NCI-H187 (cell line): ENCODE measurements at places on chromosomes 1 and 21.

- DNase-seq: no peak
Measured at GRCh38 chr1:46686255-46686654, 14.6 kb downstream of the TEX38 start.

DNA sequence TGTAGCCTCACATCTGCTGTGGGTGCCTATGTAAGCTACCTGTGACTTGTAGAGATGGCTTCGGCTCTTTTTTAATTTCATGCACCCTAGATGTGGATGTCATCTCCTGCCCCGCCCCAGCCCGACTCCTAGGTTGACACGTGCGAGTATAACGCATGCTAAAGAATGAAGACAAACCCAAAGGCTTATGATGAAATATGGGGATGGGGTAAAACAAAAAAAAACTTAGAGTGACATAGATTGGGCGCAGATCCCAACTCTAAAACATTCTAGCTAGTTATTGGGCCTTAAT lies 613 bp upstream of the ERO1B start:
- no peak for DNase-seq

DNA sequence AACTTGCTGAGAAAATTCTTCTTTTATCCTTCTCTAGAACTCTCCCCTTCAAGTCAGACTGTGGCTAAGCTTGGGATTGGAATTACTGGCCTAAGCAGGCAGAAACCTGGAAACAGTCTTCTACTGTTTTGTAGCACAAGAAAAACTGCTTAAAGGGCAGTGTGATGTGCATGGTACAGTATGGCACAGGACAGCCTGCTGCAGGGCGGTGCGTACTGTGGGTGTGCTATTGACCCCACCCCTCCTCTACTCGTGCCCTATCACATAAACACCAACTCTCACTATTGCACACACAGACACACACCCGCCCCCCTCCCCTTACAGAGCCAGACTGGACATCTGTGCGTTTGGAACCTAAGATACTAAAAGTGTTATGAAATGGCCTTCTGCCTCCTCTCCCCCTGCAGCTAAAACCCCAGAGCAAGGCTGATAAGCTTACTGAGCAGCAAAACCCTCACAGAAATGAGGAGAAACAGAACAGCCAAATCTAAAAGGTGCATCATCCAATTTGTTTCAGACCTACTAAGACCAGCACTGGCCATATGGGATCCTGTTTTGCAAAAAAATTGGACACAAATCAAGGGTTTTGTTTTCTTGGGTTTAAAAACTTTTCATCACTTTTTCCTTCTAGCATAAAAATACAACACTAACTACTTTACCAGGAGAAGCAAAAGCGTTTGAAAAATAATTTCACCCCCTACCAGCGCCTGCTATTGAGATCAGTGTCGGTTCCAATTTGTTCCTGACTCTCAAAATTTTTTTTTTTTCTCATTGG lies 355.8 kb upstream of the LYPLAL1 start:
- no peak for DNase-seq

- no peak for DNase-seq
Measured at GRCh38 chr1:81197591-81197990, 603.1 kb upstream of the ADGRL2 start.

- DNase-seq: peak; percentile 54
Measured at GRCh38 chr1:155051777-155052398, 772 bp downstream of the ADAM15 start.

- DNase-seq: no peak
Measured at GRCh38 chr1:41097105-41097504, 75.6 kb upstream of the SLFNL1 start.

- no peak for DNase-seq
Measured at GRCh38 chr1:223776075-223776814, 63.9 kb downstream of the CAPN2 start.

GRCh38 chr1:11764115-11764514 lies 2.1 kb downstream of the C1orf167 start:
- no peak for DNase-seq

GRCh38 chr1:45007311-45007710 lies 3.8 kb downstream of the HECTD3 start:
- no peak for DNase-seq

DNA sequence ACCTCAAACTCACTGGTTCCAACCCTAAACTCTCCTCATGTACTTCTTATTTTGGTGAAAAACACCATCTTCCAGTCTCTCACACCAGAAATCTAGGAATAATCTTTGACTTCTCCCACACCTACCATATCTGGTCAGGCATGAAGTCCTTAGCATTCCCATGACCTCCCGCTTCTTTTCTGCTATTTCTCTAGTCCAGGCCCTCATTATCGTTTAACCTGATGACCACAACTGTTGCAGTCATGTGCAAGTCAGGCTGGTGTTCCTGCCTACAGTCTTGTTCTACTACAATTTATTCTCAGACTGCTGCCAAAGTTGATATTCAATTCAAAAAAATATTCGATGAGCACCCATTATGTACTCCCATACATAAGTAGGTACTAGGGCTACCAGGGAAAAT lies 71.3 kb downstream of the PIK3R3 start:
- no peak for DNase-seq

DNA sequence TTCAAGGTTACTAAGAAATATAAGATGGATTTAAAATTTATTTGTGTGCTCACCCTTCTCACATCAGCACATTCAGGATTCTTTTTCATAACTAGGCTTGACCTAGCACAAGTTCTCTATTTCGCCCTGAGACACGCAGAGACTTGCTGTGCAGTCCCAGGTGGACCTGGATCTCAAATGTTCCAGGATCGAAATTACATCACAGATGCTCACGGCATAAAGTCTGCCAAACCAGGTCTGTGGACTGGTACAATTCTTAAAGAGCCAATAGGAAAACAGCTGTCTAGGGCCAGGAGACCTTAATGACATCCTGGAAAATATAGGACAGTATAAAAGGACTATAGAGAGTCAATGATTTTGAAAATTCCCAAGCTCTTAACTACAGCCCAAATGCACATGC lies 2.2 kb downstream of the PGBD5 start:
- DNase-seq: no peak

DNA sequence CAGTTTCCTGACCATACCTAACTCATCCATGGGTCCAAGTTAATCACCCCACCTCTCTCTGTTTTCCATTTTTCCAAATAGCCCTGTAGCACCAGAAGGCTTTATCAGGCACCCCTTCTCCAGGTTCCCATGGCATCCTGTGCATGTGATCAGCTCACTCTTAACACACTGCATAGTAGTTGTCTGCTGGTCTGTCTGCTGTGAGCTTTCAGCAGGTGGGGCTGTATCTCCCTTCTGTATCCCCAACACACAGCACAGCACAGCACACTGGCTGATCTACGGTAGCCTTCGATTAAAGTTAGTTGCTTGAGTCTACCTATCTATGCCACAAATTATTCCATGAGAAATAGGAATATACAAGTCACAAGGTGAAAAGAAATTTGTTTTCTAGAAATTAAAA lies 54.3 kb upstream of the C1orf198 start:
- DNase-seq: no peak

GRCh38 chr1:79532555-79532954 lies 526.0 kb upstream of the ADGRL4 start:
- DNase-seq: no peak

DNA sequence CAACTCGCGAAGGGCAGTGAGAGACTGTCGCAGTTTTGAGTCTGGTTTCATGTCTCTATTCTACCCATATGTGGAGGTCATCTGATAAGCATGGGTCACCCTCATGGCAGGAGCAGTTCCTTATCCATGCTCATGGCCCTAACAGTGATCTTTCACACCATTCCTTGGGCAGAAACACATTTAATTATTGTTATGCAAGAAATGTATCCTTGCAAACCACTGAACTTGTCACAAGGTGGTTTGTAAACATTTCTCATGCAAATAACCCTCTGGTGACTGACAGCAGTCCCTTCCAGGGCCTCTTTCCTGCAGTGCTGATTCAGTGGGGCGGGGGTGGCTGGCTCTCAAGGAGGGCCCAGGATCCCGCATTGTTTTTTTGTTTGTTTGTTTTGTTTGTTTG lies 421.4 kb upstream of the RUNX1 start:
- no peak for DNase-seq

GRCh38 chr1:20732071-20732587 lies 374 bp downstream of the SH2D5 start:
- no peak for DNase-seq

DNA sequence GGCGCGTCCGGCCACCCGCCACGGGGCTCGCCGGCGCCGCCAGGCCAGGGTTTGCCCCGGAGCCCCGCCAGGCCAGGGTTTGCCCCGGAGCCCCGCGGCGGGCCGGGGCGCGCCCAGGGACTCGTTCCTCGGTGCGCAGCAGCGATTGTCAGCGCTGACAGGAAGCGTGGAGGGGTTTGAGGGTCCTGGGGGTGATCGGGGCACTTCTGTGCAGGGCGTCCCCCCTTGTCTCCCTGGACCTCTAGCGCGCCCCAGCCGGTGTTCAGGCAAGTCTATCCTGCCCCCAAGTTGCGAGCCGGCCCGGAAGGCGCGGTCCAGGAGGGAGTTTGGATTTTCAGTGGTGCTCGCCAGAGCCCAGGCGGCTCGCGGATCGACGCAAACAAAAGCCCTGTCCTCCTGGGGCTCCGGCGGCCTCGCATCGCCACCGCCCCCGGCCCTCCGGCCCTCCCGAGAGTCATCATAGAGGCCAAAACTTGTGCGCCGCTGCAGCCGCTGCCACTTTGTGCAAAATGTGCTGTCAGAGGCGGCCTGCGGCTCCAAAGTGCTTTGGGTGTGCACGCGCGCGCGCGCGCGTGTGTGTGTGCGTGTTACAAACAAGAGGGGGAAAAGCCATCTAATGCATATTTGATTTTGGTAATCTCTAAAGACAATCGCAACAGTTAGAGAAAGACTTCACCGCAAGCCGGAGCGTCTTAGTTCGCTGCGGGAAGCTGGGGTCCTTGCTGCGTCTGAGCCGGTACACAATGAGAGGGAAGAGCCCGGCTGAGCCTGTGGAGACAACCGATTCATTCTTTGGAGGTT lies 1.0 kb downstream of the ROR1 start:
- DNase-seq: no peak

GRCh38 chr1:18651713-18652112 lies 21.1 kb downstream of the PAX7 start:
- no peak for DNase-seq

GRCh38 chr1:36624466-36624865 lies 141.8 kb upstream of the CSF3R start:
- DNase-seq: no peak

DNA sequence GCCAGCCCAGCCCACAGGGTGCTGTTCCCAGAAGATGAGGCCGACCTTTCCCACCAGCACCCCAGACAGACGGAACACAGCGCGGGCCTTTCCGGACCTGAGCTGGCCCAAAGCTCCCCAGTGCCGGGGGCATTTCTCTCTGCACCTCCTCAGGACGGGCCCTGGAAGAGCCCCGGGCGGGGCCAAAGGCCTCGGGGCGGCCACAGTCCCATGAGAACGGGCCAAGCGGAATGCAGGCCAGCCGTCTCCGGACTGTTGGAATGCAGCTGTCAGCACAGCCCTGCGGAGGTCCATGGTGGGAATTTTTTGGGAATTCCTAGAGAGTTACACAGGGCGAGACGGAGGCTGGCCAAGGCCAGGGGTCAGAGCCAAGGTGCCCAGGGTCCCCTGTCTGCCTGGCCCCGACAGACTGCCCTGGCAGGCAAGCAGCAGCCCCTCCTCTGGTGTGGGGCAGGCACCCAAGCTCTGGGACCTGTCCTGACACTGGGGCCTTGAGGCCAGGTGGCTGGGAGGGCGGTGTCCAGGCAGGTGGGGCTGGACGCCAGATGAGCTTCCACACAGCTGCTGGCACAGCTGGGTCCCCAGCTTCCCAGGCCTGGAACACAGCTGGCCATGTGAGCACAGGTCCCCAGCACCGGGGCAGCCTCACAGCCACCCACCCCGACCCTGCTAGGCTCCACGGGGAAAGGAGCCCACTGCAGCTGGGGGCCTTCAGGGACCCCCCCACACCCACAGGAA lies 63.0 kb downstream of the MEGF6 start:
- no peak for DNase-seq

- no peak for DNase-seq
Measured at GRCh38 chr1:28328228-28328648, 602 bp upstream of the MED18 start.

GRCh38 chr1:42679364-42679983 lies 2.7 kb upstream of the YBX1 start:
- DNase-seq: no peak

GRCh38 chr1:39695016-39695415 lies 3.8 kb upstream of the HPCAL4 start:
- DNase-seq: no peak

GRCh38 chr1:236869911-236870310 lies 74.8 kb downstream of the MTR start:
- DNase-seq: no peak

GRCh38 chr21:15508554-15508953 lies 221.2 kb upstream of the USP25 start:
- no peak for DNase-seq

DNA sequence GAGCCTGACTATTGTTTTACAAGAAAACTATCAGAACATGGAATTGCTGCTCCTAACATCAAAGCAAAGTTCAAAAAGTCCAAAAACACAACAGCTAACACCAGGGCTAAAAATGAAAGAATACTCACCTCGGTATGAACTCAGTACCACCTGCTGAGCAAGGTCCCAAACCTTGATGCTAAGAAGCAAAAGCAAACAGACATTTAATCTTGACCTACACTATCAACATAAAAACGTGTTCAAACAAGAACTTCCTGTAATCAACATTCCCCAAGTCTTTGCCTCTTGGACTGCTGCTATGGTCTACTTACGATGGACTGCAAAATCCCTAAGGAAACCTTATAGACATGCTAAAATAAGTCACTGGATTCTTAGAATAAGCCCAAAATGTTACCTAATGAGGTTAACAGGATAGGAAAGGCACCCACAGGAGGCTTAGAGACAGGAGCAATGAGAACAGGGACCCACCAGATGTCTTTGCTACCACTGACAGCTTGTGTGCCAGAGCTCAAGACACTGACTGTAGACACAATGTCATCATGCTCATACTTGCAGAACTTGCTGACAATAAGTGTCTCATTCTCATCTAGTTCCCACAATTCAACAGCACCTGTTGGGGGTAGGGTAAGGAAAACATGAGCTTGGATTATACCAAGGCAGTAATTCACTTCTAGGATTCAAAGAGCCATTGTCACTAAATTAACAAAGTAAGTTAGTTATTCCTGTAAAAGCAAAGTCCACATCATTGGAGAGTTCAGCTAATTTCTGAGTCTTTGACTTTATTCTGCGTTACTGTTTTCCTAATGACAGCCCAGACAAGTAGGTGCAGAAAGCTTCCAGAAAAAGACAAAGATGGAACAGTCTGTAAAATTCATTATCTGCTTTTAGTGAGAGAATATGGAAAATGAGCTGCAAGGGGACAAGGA lies 1.8 kb downstream of the WDR77 start:
- no peak for DNase-seq

GRCh38 chr21:27532076-27532475 lies 565.2 kb upstream of the ADAMTS5 start:
- no peak for DNase-seq

GRCh38 chr1:15432324-15432723 lies 5.9 kb upstream of the CTRC start:
- no peak for DNase-seq

GRCh38 chr1:67489643-67490042 lies 59.4 kb upstream of the SERBP1 start:
- DNase-seq: no peak

DNA sequence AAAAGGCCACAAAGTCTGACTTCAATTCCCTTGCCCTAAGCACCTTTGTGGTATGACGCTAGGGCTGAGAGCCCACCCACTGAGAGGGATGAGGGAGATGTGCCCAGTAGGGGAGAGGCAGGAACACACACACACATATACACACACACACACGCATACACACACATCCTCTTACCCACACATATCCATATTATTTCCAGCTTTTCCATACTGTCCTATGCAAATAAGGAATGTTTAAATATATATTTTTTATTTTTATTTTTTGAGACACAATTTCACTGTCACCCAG lies 3.0 kb downstream of the RAB25 start:
- no peak for DNase-seq

GRCh38 chr1:7528386-7529198 lies 242.5 kb upstream of the VAMP3 start:
- DNase-seq: no peak
